ENCODE measurements at places on chromosomes 5 and 9.

- peak; percentile 35 for DNase-seq
These were observed 642 bp upstream of the ITGA1 start for GRCh38 chr5:52786949-52787599.

GRCh38 chr5:100270023-100270771 lies 265.0 kb upstream of the FAM174A start:
- no peak for DNase-seq

- DNase-seq: no peak
These were observed 42.1 kb downstream of the CACNA1B start for GRCh38 chr9:137919649-137920141.

- DNase-seq: no peak
These were observed 47.5 kb upstream of the ADRB2 start for GRCh38 chr5:148778882-148779281.

- no peak for DNase-seq
These were observed 177.2 kb upstream of the POC5 start for GRCh38 chr5:75894482-75894881.

- no peak for DNase-seq
These were observed 20.4 kb upstream of the SELENOP start for GRCh38 chr5:42832060-42832459.

DNA sequence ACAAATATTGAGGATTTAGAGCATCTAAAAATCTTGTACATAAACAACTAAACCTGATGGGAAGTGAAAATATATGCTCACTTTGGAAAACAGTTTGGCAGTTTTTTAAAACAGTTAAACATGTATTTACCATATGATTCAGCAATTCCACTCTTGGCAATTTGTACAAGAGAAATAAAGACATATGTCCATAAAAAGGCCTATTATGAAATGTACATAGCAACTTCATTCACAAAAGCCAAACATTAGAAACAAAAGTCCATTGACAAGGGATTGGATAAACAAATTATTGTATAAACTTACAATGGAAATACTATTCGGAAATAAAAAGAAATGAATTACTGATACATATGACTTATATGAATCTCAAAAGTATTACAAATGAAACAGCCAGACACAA lies 196.2 kb upstream of the SLC24A2 start:
- DNase-seq: no peak

- no peak for DNase-seq
These were observed 335.0 kb downstream of the DEPDC1B start for GRCh38 chr5:60365001-60365400.

GRCh38 chr5:127290019-127290945 lies at the start of gene MEGF10:
Gene MEGF10, plus strand, starts transcription at chr5:127290796. Its CDS starts 40,513 bp downstream, at chr5:127331309.
- DNase-seq: peak; percentile 48

DNA sequence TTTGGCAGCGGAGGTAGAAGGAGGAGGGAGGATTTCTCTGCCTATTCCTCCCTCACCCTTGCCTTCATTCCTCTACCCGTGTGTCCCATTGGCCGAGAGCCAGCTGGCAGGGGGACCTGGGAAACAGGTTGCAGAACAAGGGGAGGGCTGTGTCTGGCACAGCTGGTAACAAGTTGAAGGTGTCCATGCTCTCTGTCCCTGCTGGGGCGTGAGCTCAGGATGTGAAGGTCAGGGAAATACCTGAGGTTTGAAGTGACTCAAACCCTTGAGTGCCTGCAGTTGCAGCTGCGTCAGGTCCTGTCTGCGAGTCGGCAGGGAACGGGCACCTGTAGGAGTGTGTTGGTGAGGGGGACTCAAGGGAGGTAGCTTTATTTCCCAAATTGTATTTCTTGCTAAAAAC lies 16.2 kb downstream of the MIGA2 start:
- DNase-seq: no peak

Data from fibroblast of the aortic adventitia (primary cell).